Calu3 (cell line): ENCODE measurements at places on chromosomes 7 and 10.

- DNase-seq = peak; percentile 1
These were observed 566 bp downstream of the ASNS start for GRCh38 chr7:97871659-97872024.

DNA sequence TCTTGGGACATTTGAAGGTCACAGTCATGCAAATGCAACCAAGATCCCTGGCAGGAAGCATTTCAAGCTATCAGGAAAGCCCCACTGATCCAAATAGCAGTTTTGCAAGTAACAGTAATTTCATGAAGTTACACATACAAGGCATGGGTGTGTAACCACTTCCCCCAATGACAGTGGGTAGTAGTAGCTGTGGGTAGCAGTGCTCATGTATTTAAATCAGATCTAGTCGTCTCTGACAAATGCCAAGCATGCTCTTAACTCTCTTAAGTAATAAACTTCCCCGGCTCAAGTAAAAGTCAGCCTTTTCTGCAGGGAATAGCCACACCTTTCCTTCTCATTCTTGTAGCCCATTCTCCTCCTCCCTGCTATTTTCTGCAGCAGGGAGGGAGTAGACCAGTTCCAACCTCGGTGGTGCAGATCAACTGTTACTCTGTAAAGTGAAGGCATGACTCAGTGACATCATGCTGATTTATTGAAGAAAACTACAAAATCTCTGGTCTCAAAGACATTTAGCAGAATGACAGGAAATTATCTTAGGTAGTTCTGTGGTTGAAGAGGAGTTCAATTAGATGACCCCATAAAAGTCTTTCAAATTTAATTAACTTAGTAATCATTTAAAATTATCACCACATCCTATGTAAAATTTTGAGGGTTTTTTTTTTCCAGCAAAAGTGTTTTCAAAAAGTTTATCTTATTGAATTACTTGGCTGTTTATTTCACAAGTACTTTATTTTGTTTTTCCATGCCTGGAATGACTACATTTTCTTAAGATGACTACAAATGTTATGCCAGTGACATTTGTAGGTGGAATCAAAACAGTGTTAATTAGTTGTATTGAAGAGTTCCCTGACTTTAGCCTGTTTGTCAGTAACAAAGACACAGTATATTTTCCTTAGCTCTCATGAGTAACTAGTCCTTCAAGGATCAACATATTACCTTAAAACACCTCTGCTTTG is 568.3 kb downstream of the INHBA start:
- no peak for DNase-seq

GRCh38 chr7:40419806-40420205 is 285.0 kb downstream of the SUGCT start:
- DNase-seq = no peak

DNA sequence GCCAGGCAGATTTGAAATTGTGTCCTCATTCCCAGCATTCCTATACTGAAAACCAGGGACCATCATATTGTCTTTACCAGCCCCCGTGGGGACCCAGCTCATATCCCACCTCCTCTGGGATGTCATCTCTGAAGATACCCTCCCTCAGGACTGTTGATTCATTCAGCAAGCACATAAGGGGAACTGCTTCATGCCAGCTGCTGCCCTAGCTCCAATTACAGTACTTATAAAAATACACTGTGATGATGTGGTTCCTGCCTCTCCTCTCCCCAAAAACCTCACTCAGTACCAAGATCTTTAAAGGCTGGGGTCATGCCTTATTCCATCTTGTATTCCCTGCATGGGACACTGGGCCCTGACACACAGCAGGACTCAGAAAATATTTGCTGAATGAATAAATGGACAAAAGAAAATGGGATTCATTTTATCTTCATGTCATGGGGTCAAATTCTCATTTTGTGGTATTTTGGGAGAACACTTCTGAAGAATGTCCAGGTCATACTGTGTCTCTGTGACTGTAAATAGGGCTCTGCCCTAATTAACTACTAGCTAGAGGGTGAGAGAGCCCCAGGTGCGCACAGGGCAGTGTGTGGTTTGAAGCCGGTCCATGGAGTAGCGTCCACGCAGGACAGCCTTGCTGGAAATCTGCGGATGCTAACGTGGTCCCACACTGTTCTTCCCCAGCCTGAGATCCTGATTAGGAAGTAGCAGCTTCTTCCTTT is 29.0 kb upstream of the DAGLB start:
- no peak for DNase-seq

GRCh38 chr10:94493463-94493862 is 52.1 kb upstream of the HELLS start:
- DNase-seq = no peak

GRCh38 chr7:32164341-32164996 is 94.3 kb upstream of the PDE1C start:
- DNase-seq = peak; percentile 79

DNA sequence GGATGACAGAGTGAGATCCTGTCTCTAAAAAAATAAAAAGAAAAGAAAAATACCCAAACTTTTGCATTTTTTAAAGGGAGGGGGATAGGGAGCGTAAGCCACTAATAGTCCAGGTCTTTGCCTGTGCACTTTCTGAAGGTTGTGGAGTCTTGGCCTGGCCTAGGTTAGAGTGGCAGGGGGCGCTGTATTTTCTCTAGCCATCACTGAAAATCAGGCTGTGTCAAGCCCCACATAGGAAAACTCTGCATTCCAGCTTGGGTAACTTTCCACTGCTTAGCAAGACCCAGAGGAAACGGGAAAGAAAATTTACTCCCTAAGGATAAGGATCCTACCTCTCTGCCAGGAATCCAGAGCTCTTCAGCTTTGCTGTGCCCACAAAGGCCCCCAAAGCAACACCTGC is 10.5 kb upstream of the PAX4 start:
- DNase-seq = no peak

- no peak for DNase-seq
These were observed 973 bp downstream of the GPR158 start for GRCh38 chr10:25175527-25176420.

GRCh38 chr7:67950321-67951083 is 953.9 kb downstream of the TYW1 start:
- DNase-seq = no peak

DNA sequence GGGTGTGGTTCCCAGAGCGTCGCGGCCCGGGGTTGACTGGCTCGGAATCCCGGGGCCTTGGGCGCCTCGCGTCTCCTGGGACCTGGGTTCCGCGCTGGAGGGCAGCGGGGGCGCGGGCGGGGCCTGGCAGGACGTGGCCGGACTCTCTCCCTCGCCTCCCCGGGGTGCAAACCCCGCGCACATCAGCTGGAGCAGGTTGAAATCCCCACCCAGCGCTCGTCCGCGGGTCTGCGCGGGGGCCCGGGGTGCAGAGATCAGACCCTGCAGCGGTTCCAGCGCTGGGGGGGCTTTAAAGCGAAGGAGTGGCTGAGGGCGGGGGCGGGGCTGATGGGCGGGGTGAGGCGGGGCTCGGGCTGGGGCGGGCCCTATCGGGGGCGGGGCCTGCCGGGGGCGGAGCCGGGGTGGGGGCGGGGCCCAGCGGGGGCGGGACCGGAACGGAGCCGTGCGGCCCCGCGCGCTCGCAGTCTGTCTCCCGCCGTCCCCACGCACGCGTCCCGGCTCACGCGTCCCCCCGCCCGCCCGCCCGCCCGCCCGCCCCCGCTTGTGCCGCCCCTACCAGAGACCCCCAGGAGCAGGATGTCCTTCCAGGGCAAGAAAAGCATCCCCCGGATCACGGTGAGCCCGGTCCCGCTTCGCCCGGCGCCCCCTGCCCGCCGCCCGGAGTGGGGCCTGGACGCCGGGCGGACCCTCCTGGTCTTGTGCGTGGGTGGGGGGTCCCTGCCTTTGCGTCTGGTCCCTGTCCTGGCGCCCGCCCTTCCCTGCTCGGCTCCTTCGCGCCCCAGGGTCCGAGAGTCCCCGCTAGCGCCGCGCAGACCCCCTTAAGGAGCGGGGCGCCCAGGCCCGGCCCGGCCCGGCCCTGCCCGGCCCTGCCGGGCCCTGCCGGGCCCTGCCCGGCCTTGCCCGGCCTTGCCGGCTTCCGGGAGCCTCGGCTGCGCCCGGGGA is at the start of gene DPYSL4:
Gene DPYSL4, plus strand, starts transcription at position 461 of the 942 bp plus-strand sequence. Its CDS starts 116 bp downstream, at position 577.
- DNase-seq = no peak

DNA sequence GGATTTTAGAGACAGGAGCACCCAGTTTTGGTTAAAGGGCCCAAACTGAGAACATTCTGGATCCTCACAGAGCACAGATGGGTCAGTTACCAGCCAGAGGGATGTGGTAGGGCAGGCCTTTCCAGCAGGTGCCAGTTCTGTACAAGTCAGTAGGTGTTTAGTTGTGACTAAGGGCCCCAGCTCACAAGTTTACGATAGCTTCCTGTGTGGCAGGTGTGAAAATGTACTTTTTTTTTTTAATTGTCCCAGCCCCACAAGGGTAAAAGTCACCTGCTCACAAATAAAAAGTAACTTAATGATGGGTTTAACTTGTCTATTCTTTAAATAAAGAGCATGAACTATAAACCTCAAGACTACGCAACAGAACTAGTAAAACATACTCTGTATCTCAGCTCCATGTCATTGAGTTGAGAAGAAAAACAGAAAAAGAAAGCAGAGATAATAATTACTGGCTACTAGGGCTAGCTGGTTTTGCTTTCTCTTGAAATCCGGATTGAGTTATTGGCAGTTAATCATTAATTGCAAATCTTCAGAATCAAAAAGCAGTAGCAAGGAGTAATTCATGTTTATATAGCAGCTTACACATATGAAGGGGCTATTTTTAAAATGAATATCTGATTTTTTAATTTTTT is 15.4 kb downstream of the NFE2L3 start:
- no peak for DNase-seq

DNA sequence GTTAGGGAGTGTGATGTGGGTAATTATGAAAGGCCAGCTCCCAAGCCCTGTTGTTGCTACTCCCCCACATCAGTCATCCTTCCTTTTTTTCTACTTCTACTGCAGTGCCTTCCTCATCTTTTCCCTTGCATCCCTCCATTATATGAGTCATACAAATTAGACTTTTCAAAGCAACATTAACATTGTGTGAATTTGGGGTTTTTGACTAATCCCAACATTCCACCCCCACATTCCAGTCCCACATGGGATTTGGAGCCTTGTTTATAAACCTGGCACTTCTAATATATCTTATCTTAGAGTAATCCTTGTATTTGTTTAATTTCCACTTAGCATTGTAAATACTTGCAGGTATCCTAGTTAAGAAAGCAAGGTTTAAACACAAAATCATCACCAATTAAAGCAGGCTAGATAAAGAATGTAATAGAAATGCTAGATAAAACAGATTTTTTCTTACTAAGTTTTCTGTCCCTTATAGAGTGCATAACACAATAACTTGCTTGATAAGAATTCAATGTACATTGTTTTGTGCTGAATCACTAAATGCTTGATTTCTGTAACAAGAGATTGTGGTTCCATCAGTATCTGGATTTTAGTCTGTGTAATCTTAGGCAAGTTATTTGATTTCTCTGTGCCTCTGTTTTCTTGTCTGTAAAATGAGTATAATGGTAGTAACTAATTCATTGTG is 165.8 kb downstream of the CFTR start:
- DNase-seq = no peak

- DNase-seq = no peak
These were observed 6.6 kb upstream of the GIMAP7 start for GRCh38 chr7:150507947-150508602.

GRCh38 chr10:112429654-112430230 is 17.0 kb downstream of the ZDHHC6 start:
- DNase-seq = no peak

- DNase-seq = no peak
These were observed 63.1 kb downstream of the DOCK4 start for GRCh38 chr7:112143136-112143535.

DNA sequence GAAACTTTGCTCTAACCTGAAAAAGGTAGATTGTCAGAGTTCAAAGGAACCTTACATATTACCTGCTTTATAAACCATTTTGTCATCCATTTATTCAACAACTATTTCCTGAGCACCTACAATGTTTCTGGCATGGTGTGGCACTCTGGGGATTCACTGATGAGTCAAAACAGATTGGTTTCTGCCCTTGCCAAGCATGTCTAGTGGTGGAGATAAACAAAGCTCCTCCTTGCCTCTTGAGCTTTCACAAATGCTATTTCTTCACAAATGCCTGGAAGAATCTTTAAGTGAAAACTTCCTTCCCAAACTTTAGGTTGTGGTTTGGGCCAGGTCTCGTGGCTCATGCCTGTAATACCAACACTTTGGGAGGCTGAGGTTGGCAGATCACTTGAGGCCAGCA is 85.1 kb upstream of the RELN start:
- no peak for DNase-seq

GRCh38 chr10:74612195-74612594 is 214.2 kb upstream of the KAT6B start:
- DNase-seq = no peak

DNA sequence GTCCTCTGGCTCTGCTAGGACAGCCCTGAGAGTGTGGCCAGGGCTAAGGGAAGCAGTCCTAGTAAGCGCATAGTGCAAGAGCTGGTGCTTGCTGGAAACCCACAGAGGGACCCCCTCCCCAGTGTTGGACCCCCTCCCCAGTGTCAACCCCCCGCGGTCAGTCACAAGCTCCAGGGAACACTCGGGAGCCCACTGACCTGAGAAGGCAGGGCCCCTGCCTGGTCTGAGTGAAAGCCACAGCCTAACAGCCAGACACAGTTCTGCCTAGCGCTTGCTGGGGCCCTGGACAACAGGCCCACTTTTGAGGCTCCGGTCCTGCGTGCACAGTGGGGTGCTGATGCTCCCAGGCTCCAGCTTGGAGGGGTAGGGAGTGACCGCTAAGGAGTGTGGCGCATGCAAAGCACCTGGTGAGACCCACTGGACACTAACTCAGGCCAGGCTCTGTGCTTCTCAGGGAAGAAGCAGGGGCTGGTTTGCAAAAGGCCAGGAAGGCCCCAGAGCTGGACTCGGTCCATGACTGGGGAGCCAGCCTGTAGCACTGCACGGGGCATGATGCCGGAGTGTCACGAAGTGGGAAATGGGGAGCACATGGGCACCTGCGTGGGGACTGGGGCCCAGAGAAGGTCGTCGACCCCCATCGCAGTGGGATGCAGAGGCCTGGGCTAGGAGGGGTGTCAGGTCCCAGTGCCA is 175.8 kb upstream of the PPP2R2D start:
- no peak for DNase-seq

GRCh38 chr10:61397175-61397986 is 55.8 kb downstream of the TMEM26 start:
- DNase-seq = no peak

GRCh38 chr7:32591938-32592337 is 96.6 kb downstream of the AVL9 start:
- no peak for DNase-seq

- no peak for DNase-seq
These were observed 125.5 kb downstream of the FAM204A start for GRCh38 chr10:118216571-118217170.

GRCh38 chr7:119703895-119704294 is 569.1 kb upstream of the KCND2 start:
- DNase-seq = no peak

DNA sequence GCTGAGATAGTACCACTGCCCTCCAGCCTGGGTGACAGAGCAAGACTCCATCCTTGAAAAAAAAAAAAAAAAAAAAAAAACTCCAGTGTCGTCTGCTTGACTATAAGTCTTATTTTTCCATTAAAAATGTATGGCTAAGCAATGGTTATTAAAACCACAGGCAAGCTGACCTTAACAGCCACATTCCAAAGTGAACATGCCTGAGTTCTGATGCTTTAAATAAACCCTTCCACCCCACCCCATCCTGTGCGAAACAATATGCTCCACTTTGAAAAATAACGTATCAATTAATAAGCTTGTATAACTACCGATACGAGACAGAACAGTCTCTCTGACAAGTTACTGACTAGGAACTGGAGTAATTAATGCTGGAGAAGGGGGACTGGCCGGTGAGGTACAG is 63.7 kb downstream of the LARP4B start:
- DNase-seq = no peak

GRCh38 chr10:30178356-30178964 is 119.1 kb upstream of the JCAD start:
- DNase-seq = no peak
